ENCODE measurements at places on chromosomes 12 and 14.

DNA sequence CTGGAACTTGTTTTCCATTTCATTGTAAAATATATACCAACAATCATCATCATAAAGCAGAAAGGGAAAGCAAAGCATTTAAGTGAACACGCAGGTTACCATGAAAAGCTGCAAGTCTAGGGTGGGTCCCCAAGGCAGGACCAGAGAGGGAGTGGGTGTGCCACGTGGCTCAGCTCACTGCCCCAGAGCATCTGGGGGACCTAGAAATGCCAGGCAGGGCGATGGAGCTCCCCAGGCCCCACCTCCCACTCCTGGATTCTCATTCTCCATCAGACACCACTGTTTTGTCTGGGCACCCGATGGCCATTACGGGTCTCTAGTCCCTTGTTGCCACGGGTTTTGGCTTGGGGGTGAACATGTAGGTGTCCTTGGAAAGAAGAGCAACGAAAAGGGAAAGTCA, 34.7 kb downstream of the BCL11B start:
- DNase-seq, result no peak

- DNase-seq, result no peak
Measured at GRCh38 chr12:96289067-96289466, 94.9 kb downstream of the ELK3 start.

DNA sequence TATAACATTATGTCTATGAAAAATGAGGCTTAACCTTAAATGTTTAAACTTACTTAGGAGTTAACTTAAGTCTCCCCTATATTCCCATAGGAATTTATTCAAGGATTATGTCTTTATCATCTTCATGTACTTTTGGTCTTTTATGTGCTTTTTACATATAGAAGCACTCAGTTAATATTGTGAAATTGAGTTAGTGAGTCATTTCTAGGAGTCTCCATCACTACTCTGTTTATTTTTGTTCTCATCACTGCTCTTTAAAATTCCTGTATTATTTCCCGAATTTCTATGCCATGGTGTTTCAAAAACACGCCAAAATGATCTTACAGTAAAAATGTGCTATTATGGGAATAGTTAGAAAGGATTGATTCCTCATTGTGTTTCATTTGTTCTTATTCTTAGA, 31.6 kb downstream of the TBC1D15 start:
- DNase-seq, result peak; percentile 65

- DNase-seq, result peak; percentile 21
Measured at GRCh38 chr14:68910540-68910939, 68.6 kb downstream of the ACTN1 start.

- no peak for DNase-seq
Measured at GRCh38 chr12:111976291-111976690, 36.7 kb downstream of the TMEM116 start.

GRCh38 chr12:95413576-95413975, 60.4 kb upstream of the METAP2 start:
- DNase-seq, result peak; percentile 43

- DNase-seq, result no peak
Measured at GRCh38 chr12:60265741-60266140, 669.9 kb downstream of the SLC16A7 start.

DNA sequence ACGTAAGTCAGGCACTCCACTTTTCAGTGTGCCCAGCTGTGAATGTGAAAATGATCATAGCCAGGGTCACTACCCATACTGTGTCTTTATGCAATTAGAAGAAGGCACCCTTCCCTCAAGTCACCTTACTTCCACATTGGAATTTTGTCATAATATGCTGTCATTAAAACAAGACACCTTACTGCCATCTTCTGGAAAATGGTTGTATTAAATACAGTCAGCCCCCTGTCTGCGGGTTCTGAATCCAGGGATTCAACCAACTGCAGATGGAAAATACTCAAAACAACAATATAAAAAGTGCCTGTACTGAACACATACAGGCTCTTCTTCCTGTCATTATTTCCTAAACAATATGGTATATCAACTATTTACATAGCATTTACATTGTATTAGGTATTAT, 70.2 kb upstream of the TBX5 start:
- DNase-seq, result peak; percentile 62

GRCh38 chr14:21104448-21105060, 3.7 kb downstream of the TMEM253 start:
- DNase-seq, result peak; percentile 86

- DNase-seq, result no peak
Measured at GRCh38 chr14:67582061-67582460, 18.0 kb downstream of the PIGH start.

GRCh38 chr14:24428628-24429394, 657 bp downstream of the CBLN3 start:
- no peak for DNase-seq

DNA sequence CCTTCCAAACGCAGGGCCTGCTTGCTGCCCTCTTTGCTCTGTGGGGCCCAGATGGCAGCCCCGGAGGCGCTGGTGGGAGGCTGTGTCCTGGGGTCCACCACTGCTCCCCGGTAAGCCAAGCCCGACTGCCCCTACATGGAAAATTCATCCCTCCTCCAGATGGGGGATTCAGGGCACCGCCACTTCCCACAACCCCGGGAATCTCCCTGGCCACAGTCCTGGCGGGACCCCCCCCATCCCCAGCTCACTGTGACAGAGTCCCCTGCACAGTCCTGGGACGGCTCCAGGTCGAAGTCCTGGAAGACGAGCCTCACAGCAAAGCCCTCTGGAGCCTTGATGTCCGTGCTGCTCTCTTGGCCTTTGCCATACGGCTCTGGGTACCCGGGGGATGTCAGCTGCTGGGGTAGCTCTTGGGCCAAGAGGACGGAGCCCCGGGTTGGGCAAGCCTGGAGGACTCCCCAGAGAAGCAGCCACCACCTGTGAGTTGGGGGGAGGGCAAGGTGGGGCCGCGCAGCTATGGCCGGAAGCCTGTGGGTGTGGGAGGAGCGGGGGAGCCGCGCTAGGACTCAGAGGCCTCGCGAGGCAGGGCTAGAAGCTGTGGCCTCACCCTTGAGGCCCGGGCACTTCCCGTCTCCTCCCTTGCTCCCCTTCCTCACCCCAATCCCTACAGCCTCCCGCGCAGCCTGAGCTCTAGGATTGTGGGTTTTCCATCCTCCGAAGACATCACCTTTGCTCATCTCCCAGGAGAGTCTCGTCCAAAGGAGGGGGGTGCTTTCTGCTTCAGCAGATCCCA, 815 bp downstream of the C1RL start:
- peak; percentile 79 for DNase-seq

DNA sequence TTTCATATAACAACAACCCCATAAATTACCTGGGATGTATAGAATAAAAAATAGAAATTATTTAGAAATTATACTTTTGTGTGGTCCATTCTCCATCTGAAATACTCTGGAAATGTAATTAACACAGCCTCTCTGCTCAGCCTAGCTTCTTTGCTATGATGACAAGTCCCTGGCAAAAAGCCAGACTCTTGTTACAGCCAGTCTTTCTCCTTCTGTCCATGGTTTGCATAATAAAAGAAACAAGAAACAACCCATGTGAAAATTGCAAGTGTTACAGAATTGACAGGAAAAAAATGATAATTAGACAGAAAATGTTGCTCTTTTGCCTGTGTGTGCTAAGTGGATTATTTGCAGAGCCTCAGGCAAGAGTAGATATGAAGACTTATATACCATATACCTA, 61.3 kb downstream of the C12orf50 start:
- DNase-seq, result peak; percentile 19

DNA sequence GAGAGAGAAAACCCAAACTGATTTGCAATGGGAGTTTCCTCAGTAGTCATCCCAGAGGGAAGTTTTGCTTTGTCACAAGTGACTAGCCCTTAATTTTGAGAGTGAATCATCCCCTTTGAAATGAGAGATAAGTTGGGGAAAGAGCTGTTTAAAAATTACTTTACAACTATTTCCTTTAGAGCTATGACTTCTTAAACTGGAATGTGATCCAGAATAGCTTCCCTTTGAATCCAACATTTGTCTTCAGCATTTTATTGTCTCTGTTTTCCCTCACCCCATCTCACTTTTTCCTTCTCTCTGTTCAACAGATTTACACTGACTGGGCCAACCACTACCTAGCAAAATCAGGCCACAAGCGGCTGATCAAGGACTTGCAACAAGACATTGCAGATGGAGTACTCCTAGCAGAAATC, 109.3 kb downstream of the NAV3 start:
- DNase-seq, result peak; percentile 88

DNA sequence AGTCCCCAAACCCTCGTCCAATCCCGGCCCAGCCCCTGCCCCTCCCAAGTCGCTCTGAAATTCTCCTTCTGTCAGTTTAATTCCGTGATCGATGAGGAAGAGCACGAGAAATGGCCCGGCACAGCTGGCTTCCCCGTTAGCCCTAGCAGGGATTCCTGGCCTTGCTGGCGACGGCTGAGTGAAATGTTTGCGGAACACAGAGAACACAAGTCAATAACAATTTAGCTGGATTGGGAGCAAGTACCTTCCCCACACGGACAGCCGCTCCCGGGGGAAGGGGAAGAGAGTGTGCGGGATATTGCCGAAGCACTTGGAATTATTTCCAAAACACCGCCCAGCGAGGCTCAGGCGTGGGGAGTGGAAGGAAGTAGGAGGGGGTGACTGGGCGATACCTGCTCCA, 134.6 kb downstream of the RBM19 start:
- no peak for DNase-seq

DNA sequence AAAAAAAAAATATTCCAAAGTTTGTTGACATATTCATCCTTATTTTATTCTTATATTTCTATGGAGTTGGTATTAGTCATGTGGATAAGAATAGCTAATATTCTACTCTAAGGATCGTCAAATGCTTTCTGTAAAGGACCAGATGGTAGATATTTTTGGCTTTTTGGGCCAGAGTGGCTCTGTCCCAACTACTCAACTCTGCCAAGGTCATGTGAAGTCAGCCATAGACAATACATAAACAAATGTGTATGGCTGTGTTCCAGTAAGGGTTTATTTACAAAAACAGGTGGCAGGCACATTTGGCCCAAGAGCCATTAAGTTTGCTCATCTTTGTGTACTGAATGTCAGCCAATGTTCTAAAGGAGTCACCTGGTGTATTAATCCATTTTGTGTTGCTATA, 131.8 kb downstream of the TBX5 start:
- peak; percentile 31 for DNase-seq

- peak; percentile 26 for DNase-seq
Measured at GRCh38 chr12:54725233-54725843, 77.2 kb upstream of the DCD start.

DNA sequence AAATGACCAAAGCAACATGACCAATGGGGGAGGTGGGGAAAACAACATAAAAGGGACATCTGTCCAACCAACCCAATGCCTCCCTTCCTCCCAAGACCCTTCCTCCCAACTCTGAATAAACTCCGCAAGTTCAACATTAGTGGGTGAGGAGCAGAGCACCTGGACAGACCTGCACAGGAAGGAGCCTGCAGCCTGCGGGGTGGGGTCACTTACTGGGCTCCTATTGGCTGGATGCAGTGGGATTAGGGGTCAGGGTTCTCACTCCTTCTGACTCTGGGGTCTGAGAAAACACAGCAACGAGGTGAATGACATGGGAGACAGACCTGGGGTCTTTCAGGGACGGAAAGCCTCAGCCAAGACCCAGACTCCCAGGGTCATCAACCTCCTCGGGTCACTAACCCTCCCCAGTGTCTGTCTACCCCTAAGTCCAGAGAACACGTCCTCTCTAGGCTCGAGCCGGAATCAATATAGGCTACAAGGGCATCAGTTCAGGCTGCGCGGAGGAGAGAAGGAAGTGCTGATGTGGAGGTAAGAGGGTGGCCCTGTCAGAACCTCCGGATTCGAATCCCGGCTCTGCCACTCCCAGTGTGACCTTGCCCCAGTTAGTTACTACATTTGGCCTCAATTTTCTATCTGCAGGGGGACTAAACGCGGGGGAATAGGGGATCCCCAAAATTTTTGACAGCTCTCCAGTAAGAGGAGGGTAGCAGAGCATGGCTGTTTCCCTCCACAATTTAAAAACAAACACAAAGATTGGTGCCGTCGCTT, 860 bp downstream of the NDRG2 start:
- DNase-seq, result no peak

DNA sequence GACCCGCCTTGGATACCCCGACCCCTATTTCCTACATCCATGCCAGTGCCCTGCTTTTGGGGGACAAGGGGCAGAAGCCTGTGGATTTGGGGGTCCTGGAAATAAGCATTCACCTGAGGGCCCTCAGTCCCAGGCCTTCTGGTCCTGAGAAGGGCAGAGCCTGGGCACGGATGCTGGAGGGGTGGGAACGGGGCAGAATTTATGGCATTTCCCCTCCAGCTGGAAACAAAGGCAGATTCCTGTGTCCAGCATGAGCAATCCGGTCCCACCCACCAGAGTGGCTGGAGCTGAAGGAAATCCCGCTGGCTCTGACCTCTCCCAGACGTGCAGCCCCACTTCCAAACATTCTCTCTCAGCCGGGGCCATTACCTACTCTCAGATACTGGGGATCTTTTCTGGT, 9.3 kb downstream of the ANKRD33 start:
- no peak for DNase-seq

- no peak for DNase-seq
Measured at GRCh38 chr12:18551701-18552100, 186.1 kb downstream of the PLCZ1 start.

DNA sequence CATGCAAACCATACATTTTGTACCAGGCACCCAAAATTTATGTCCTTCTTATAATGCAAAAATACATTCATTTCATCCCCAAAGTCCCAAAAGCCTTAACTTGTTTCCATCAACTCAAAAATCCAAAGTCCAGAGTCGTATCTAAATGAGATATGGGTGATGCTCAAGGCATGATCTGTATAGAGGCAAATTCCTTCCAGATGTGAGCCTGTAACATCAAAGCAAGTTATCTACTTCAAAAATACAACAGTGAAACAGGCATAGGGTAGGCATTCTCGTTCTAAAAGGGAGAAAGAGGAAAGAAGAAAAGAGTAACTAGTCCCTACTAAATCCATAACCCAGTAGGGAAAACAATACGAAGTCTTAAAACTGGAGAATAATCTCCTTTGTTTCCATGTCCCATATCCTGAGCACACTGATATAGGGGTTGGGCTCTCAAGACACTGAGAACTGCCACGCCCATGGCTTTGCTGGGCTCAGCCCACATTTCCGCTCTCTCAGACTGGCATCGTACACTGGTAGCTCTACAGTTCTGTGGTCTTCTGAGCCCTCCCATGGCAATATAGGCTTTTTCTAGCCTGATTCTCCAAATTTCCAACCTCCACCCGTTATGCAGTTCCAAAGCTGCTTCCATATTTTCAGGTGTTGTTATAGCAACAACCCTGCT, 232.8 kb downstream of the TMTC2 start:
- no peak for DNase-seq

DNA sequence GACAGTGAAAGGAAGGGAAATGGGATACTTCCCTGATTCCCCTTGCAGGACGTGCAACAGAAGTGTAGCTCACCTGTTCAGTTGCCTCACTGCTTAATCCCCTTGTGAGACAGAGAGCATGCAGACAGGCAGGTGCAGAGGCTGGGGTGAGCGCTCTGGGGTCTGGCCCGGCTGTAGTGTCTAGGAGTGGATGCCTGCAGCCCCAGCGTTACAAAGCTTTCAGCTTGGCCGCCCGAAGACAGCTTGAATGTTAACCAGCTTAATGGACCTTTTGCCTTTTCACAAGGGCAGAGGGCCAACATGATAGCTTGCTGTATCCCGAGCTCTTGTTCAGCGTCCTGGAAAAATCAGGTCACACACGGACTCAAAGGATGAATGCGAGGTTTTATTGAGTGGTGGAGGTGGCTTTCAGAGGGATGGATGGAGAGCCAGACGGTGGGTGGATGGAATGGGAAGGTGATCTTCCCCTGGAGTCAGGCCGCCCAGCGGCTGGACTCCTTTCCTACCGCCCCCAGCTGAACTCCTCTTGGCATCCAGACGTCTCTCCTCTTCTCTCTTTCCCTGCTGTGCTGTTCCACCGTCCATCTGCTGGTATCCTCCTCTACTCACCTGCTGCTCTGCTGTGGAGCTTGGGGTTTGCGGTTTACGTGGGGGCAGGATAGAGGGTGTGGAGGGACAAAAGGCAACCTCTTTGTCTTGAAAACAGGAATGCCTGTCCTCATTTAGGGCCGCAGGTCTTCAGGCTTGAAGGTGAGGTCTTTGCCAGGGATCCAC, 86.2 kb upstream of the RESF1 start:
- DNase-seq, result no peak

All from fibroblast of mammary gland (primary cell).